ENCODE measurements at places on chromosomes 2 and 18.

GRCh38 chr18:31102025-31102684 is at the start of gene DSC2:
DSC2 (minus strand) TSS chr18:31102421; CDS start chr18:31101971, 450 bp downstream.
- peak; percentile 48 for DNase-seq

DNA sequence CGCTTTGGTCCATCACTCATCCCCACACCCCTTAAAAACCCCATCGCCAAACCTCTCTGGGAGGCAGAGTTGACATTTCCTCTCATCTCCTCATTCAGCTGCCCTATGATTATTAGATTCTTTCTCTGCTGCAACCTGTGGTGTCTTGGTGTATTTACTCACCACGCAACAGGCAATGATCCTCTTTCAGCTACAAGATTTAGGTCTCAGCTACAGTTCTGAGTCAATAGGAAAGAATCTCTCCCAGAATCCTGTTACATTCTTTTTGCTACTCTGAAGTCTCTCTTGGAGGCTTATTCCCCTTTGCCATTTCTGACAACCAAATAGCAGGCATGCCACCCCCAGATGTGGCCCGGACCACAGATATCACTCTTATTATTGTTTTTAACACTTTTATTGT is 468.3 kb upstream of the GYPC start:
- no peak for DNase-seq

GRCh38 chr2:15149063-15149462 is 412.1 kb downstream of the NBAS start:
- no peak for DNase-seq

GRCh38 chr2:3200420-3200939 is 177.1 kb downstream of the EIPR1 start:
- no peak for DNase-seq

GRCh38 chr2:30915486-30915885 is 108.2 kb upstream of the CAPN13 start:
- DNase-seq: no peak

DNA sequence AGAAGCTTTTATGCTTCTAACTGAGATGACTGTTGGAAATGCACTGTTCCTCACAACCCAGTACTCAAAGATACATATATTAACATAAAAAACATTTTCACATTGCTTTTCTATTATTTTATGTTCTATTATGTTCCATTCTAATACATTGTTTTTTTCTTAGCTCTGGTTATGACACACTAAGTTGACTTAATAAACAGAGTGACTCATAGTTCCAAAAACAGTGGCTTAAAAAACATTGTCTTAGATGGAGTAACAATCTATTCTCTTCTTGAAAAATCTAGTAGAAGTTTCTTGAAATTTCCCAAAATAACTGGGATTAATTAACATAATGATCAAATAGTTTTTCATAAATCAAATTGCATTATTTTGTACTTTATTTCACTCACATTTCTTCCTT is 328.2 kb upstream of the LRATD1 start:
- DNase-seq: no peak

DNA sequence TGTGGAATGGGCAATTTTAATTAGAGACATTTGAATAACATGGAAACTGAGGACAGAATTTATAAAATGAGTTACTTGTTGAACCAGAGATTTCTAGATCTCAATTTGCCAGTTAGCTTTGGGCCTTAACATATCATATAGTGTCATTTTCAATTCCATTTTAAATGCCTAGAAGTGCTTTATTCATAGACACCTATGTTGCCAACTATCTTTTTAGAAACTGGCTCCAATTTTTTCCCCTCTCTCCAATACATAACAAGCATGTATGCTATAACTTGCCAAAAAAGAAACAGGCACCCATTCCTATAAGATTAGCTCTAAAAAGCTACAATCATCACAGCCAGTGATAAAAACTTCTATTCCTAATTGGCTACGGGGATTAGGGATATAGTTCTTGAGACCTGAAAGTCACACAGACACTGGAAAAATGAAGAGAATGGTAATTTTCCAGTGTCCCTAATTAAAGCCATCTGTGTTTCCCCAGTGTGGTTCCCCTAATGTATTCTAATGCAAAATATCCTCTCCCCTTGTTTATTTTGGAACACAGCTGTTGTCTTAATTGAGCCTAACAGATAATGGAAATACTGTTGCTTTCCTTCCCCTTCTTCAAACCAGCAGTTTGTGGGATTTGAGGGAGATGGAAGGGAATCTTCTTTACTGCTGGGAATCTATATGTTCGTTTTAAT is 205.5 kb upstream of the FSHR start:
- no peak for DNase-seq

- DNase-seq: no peak
Measured at GRCh38 chr2:120867290-120868241, 131.9 kb downstream of the GLI2 start.

DNA sequence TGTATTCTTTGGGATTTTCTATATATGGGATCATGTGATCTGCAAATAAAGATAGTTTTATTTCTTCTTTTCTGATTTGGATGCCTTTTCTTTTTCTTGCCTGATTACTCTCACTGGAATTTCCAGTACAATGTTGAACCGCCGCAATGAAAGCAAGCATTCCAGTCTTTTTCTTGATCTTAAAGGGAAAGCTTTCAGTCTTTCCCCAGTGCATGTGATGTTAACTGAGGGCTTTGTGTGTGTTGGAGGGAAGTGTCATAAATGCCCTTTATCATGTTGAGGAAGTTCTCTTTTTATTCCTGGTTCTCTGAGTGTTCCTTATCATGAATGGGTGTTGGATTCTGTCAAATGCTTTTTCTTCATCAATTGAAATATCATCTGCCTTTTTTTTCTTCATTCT is 16.9 kb upstream of the CYBRD1 start:
- no peak for DNase-seq

DNA sequence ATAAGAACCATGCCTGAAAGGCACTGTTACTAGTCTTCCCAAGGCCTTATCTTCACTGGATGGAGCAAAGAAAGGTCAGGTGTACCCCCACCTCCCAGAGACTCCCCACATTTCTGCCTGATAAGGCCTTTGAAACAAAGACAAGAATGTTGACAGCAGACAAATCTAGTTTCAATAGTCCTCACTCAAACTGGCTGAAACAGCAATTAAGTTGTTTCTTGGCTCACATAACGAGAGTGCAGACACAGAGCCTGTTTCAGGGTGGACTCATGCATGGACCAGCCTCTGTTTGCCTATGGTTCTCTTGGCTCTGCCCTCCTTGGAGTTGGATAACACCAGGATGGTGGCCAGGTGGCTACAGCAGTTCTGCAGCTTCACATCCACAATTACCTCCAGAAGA is 7.5 kb upstream of the CFAP221 start:
- no peak for DNase-seq

DNA sequence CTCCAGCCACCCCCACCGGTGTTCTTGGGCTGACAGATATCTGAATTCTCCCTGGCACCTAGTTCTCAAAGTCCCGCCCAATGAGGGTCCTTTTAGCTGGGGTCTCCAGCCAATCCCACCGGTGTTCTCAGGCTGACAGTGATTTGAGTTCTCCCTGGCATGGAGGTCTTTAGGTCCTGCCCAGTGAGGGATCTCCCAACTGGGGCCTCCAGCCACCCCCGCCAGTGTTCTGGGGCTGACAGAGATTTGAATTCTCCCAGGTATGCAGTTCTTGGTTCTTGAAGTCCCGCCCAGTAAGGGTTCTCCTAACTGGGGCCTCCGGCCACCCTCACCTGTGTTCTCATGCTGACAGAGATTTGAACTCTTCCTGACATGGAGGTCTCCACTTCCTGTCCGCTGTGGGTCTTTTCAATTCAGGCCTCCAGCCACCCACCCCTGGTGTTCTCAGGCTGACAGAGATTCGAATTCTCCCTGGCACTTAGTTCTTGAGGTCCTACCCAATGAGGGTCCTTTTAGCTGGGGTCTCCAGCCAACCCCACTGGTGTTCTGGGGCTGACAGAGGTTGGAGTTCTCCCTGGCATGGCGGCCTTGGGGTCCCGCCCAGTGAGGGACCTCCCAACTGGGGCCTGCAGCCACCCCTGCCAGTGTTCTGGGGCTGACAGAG is 154.6 kb downstream of the ANKRD36 start:
- peak; percentile 7 for DNase-seq

DNA sequence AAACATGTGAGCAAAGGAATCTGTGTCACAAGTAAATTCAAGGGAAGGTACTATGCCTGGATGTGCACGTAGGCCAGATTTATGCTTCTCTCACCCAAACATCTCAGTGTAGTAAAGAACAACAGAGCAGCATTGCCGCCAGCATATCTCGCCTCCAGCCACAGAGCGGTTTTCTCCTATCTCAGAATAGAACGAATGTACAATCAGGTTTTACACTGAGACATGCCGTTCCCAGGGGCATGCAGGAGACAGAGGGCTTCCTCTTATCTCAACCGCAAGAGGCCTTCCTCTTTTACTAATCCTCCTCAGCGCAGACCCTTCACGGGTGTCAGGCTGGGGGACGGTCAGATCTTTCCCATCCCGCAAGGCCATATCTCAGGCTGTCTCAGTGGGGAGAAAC is 175.3 kb downstream of the RPIA start:
- no peak for DNase-seq

DNA sequence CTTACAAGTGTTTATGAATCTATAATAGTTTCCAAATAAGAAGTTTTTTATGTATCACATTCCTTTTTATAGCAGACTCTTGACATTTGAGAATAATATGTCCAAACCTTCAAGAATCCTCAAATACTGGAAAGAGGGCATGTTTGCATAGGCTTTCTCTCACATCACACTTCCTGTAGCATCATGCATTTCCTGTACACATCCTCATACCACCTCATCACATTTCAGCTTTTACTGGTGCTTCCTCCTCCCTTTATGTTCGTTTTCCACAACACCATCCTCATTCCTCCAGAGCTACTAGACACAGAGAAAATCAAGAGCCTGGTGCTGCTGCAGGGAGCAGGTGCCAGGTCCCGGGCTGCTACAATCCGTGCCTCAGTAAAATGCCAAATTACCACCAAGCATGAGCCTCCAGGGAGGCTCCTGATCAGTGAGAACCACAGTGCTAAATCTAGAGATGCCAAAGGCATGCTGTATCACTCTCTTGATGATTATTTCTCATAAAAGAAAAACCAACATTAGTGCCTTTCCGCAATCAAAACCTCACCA is 137.7 kb upstream of the CYP1B1 start:
- no peak for DNase-seq

DNA sequence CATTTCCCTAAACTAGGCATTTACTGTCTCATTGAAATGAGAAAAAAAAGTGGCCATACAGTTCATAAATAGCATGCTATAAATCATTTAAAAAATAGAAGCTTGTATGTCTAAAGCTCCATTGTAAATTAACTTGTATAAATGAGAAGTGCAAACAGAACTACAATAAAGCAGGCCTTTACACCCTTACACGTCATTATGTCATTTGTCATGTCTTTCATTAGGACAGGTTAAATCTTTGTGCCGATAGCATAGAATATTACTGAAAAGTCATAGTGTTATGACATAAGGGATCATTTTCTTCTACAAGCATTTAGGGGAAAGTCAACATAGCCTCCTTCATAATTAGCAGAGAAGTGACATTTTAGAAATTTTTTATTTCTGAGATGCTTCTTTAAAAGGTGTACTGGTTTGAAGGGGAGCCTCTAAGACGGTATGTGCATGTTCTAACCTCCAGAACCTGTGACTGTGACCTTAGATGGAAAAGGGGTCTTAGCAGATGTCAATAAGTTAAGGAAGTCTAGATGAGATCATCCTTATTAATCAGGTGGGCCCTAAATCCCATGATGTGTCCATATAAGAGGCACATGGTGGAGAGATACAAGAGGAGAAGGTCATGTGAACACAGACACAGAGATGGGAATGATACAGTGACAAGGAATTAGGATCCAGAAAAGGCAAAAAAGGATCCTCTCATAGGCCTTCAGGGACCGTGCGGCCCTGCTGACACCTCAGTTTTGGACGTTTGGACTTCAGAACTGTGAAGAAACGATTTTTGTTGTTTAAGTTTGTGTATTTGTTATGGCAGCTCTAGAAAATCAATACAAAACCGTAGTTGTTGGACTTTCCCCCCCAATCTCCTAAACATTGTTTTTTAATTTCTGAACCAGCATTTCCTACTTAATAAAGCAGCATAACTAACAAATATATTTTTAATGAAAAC is 863.7 kb downstream of the MBD2 start:
- DNase-seq: no peak

GRCh38 chr2:234309431-234309830 is 187.4 kb downstream of the ARL4C start:
- no peak for DNase-seq

DNA sequence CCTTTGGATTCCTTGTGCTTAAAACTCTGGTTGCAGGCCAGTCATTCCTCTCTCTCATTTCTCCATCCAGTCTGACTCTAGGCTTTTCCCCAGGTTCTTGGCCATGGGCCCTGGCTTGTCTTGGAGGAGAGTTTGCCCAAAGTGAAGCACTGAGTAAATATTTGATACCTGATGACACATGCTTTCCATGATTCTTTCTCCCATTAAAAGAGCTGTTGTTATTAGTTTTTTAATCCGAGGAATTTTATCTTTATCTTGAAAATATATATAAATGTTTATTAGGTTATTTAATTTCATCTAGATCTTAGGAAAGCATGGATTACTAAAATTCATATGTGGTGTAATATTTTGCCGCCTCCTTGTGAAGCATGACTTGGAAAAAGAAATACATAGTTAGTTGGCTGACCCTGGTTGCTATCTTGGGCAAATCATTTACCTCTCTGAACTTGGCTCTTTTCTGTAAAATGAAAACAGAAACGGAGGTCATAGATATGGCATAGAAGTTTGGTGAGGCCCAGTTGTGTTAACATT is 650.1 kb downstream of the SLC4A3 start:
- no peak for DNase-seq

GRCh38 chr2:127067620-127068350 is 39.2 kb downstream of the BIN1 start:
- no peak for DNase-seq

- peak; percentile 40 for DNase-seq
Measured at GRCh38 chr2:62340994-62341484, 145.1 kb downstream of the B3GNT2 start.

DNA sequence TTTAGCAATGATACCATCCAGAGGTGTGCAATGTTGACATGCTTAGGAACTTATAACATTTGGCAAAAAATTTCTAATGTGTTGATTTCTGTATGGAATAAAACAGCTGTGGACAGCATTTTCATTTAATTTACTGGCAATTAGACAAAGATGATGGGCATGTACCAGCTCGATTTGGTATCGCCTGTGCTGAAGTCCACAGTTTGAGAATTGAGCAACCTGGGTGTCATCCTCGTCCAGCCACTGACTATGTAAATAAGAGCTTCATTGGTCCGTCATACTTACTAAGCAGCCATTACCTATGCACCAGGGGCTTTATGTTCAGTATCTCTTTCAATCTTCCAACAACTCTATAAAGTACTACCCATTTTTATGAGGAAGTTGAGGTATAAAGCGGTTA is 24.6 kb upstream of the ACAA2 start:
- DNase-seq: no peak

GRCh38 chr2:20334605-20335203 is 15.9 kb downstream of the PUM2 start:
- DNase-seq: no peak

DNA sequence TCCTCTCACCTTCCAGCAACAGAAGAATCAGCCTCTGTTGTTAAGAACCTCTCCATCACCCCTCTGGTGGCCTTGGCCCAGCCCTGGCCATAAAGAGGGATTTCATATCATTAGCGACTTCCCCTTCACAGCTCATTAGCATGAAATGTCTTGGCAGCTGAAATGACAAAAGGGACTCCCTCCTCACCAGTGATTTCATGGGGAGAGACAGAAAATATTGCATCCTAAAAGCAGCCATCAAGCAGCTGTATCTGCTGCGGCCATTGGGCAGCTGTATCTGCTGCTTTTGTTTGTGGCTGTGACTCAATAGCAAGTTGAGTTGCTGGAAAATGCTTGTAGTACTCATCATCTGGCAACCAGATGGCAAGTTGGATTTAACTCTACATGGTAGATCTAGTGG is 105.9 kb upstream of the RMDN2 start:
- DNase-seq: no peak

Data from GM06990 (cell line).